Activated CD4-positive, CD25-positive, alpha-beta regulatory T cell (primary cell): ENCODE measurements at places on chromosomes 1 and 21.

GRCh38 chr1:168234846-168235547, 9.2 kb downstream of the SFT2D2 start:
- no peak for DNase-seq

GRCh38 chr21:46607636-46608035, 2.8 kb upstream of the S100B start:
- no peak for DNase-seq

DNA sequence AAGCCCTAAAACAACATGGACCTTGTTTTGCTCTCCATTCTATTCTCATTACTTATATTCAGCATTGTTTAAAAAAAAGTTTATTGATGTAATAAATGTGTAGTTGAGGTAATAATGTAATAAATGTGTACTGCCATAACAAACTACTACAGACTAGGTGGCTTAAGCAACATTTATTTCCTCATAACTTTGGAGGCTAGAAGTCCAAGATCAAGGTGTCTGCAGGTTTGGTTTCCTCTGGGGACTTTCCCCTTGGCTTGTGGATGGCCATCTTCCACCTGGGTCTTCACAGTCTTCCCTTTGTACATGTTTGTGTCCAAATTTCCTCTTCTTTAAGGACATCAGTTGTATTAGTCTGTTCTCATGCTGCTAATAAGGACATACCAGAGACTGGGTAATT, 93.1 kb downstream of the LMO4 start:
- DNase-seq, result no peak

DNA sequence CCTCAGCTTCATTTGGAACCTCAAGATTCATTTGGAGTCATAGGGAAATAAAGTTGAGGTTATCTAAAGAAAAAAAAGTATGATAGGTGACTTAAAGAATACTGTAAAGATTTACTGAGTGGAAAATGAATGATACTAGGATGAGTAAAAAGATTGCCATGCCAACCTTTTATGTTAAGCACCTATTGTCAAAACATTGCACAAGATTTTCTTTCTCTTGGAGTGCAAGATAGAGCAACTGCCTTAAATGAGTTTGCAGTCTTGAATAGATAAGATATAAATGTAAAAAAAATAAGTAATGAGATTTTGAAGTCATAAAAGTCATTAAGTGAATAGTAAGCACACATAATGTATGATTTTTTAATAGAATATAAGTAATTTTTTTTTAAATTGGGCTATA, 5.1 kb upstream of the ANGPTL1 start:
- no peak for DNase-seq

DNA sequence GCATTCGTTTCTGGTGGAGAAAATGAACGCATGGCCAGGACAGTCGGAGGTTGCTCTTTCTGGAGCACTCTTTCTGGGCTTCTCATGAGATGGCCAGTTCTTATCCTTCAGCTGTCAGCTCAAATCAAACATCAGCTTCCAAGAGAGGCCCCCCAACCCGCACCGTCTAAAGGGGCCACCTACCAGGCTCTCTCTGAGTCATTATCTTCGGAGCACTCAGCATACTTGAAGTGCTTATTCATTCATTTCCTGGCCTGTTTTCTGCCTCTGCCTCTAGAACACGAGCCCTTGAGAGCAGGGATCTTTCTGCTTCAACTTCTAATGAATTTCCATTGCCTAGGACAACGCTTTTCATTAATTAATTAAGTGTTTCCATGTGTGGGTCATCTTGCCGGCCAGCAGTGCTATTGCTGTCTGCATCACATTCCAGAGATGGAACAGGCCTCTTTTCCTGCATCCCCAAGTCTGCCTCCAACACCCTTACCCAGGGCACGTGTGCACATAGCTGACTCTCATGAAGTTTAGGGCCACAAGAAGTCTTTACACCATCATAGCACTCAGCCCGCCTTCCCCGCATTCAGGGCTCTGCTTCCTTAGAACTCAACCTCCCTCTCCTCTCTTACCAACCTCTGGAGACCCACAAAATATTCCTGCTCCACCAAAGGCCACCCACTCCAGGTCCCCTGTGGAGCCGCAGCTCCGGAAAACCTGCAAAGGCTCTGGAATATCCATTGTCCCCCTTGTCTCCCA, 52.1 kb upstream of the LAPTM5 start:
- no peak for DNase-seq

GRCh38 chr1:198024782-198025181, 107.6 kb downstream of the LHX9 start:
- no peak for DNase-seq

GRCh38 chr1:219990782-219991510, 55.4 kb downstream of the EPRS1 start:
- DNase-seq, result no peak

GRCh38 chr1:79825551-79825950, 819.0 kb upstream of the ADGRL4 start:
- no peak for DNase-seq

DNA sequence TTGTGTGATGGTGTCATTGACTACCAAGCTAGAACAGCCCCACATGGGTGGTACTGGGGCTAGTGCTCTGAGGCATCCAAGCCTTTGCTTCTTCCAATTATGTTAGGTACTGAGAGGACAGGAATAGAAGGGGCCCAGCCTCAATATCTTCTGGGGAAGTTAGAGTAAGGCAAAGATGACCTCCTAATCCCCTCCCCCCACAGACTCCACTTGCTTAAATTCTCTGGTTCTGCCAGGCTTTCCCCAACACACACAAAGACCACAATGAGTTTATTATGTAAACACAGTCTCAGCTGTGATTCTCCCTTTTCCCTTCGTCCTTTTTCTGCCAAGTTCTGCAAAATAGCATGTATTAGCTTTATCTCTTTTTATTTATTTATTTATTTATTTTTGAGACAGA, 3.1 kb upstream of the TACSTD2 start:
- no peak for DNase-seq

DNA sequence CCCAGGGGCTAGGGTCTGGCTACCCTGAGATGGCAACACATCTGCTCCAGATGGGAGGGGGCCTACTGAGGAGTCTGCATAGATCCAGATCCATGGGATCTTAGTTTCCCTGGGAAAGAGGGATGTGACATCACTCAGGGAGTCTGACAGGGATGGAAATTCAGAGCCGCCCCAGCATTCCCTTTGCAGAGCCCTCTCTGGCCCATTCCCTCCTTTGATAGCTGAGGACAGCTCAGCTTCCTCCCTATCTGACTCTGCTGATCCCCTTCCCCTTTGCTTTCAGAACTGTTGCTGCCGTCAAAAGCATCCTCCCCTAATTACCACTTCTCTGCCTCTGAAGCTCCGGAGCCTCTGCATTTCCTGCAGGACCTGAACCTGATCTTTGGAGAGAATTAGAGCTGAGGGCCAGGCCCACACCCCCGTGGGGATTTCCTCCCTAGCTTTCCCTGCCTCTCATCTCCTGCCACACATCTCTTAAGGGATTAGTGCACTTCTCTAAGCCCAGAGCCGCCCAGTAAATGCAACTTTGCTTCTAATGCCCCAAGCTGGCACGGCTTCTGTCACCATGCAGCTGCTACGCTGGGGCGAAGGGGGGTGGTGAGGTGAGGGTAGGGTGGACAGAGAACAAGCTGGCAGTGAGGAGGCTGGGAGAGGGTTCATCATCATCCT, 9.5 kb upstream of the ASCL5 start:
- no peak for DNase-seq

- DNase-seq, result no peak
Measured at GRCh38 chr1:208302699-208303238, 58.6 kb upstream of the PLXNA2 start.

- no peak for DNase-seq
Measured at GRCh38 chr1:163300568-163300967, 21.2 kb upstream of the NUF2 start.

DNA sequence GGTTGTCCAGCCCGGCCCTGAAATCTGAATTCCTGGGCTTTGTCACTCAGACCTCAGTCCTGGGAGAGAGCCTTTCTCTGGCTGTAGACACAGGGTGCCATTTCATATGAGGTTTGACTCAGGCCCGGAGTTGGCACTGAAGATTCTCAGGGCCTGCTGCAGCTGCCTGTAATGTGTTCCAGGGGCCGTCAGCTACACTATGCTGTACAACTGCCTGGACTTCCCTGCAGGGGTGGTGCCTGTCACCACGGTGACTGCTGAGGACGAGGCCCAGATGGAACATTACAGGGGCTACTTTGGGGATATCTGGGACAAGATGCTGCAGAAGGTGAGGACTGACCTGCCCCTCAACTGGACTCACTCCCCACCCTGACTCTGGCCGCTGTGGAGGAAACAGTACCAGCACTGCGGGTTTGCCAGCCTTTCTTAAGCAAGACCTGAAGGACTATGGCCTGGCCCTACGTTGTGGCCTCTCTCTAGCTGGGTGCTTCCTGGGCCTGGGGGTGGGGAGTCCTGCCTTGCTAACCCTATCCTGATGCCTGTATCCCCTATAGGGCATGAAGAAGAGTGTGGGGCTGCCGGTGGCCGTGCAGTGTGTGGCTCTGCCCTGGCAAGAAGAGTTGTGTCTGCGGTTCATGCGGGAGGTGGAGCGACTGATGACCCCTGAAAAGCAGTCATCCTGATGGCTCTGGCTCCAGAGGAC, 18.9 kb downstream of the FAAH start:
- no peak for DNase-seq
